ENCODE measurements at places on chromosomes 2 and 18.

DNA sequence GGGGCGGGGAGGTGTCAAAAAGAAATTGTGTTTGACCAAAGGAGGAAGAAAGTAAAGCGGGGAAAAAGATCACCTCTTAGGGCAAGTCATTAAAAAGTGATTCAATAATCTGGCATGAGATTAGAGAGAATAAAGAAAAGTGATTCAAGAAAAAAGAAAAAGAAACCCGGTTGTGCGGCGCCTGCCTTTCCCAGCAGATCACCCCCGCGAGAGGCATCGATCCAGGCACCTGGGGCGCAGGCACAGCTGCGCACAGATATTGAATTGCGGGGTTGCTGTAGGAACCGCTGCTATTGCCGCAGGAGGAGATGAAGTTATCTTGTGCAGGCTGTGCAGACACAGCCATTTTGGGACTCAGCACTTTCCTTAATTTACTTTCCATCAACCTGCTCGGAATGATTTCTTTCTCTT lies 71.2 kb downstream of the PLB1 start:
- no peak for DNase-seq

- DNase-seq: no peak
Measured at GRCh38 chr18:3653263-3653850, 203.4 kb downstream of the TGIF1 start.

DNA sequence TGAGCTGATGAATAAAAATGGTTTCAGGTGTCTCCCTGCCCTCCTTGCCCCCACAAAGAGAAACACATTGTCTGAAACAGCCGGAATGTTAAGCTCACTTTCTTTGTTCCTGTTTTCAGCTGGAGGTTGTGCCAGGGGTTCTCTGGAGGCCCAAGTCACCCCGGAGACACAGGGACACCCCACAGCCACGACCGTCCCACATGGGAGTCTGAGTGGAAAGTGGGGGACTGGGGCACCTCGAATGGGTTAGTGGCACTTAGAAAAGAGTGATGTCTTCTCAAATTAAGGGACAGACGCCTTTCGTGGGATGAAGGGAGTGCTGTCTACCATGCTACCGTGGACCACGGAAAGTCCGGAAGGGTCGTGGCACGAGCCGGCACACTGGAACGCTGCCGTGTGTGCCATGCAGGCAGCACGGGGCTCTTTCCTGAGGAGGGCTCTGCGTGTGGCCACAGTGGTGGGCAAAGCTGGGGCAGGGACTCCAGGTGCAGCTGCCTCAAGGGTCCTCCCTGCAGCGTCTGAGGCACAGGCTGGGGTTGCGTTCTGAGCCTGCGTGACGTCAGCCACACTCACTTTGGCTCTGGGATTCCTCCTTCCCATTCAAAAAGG lies 39.4 kb upstream of the CTDP1 start:
- no peak for DNase-seq

DNA sequence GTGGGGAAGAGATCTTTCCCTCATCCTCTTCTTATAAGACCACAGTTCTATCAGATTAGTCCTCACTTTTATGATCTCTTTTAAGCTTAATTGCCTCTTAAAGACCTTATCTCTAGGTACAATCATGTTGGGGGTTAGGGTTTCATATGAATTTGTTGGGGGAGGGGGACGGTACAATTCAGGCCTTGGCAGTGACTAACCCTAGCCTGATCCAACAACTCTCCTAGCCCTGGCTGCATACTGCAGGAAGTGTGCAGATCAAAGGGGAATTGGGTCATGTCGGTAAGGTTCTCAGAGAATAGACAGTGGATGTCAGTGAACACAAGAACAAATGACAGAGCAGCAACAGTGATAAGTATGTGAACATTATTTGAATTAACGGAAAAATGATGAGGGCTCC lies 16.4 kb downstream of the CAPN13 start:
- no peak for DNase-seq

DNA sequence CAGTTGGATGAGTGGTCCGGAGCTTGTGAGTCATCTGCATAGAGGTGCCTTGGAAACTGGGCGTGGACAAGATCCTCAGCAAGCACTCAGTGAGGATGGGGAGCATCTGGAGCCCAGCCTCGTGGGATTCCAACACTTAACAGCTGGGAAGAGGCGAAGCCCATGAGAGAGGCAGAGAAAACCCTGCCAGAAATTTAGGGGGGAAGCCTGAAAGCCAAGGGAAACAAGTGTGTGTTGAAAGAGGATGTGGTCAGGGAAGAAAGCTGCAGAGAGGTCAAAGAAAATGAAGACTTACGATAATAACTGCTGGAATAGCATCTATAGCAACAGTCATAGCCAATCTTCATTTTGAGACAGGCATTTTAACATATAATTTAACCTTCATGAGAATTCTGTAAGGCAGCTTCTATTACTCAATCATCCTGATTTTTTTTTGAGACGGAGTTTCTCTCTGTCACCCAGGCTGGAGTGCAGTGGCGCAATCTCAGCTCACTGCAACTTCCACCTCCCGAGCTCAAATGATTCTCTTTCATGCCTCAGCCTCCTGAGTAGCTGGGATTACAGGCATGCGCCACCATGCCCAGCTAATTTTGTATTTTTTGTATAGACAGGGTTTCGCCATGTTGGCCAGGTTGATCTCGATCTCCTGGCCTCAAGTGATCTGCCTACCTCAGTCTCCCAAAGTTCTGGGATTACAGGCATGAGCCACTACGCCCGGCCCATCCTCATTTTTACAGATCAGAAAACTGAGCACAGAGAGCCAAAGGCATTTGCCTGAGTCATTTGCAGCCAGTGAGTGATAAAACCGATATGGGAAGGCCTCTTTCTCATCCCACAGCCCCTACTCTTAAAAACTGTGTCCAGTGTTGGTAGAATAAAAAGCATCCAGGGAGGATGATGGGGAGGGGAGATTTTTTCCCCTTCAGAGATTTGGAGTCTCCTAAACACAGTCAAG lies 214.4 kb upstream of the EPAS1 start:
- no peak for DNase-seq

DNA sequence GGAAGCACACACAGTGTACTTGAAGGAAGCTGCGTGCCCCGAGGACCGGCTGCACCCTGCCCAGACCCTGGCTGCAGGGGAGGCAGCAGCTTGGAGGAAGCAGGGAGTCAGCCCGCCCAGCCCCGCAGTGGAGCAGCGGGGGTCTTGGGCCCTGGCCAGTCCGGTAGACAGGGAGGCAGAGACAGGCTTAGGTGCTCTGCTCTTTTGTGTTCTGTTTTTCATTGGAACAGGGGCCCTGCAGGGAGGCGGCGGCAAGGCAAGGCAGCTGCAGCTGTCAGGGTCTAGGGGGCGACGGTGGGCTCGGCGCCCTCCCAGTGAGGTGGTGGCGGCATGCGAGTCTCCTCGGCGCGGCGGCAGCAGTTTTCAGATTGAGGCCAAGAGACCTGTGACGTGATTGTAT lies 53.3 kb upstream of the TFCP2L1 start:
- DNase-seq: no peak

- DNase-seq: no peak
Measured at GRCh38 chr2:169771612-169772011, 27.1 kb upstream of the SSB start.

GRCh38 chr2:57936216-57936615 lies 110.4 kb upstream of the VRK2 start:
- DNase-seq: no peak

DNA sequence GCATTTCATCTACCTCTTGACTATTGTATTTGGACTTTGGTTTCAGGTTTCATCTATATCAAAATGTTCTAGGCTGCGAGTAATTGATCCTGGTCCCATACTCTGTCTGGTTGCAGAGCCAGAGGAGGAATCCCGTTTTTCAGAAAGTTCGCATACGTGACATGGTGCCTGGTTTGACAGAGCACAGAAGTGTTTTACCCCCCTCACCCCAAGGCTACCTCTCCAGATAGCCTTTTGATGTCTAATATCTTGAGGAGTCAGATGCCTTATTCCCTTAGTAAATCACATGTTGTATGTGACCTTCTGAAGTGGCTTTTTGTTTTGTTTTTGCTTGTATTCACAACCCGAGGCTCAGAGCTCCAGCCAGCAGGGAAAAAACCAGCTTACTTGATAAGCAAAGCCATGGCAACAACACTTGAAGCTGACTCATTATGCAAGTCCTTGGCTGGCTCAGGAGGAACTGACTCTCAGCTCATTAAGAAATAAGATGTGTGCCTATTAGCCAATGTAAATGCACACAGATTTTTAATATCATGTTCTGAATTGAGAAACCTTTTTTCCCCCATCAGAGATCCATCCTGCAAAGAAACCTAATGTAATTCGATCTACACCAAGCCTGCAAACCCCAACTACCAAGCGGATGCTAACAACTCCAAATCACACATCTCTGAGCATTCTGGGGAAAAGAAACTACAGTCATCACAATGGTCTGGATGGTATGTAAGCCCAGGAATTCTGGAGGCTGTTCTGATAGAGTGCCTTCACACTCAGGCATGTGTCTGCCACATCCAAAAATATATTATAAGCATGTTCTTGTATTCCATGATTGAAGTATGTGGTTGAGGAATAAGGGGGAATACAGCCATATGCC lies 41.4 kb downstream of the OXER1 start:
- peak; percentile 18 for DNase-seq
